Stimulated activated CD4-positive, alpha-beta T cell treated with anti-CD3 and anti-CD28 coated beads, Interleukin-12 subunit alpha, Interleukin-12 subunit beta, amount 100 ng/mL, for 24 hours (primary cell): ENCODE measurements at places on chromosomes 6 and 20.

DNA sequence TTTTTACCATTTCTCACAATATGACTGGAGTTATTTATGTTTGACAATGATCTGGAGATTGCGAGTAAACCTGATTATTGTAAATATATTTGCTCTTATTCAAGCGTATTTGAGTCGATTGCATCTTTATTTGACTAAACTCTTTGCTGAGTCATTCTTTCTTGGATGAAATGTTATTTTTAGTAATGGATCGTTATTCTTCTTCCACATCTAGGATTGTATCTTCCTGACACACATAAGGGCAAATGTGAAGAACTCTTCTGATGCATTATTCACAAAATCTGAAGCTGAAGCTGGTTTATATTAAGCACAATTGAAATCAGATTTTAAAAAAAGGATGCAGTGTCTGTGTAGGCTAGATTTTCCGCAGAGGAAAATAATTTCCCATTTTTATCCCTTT is 68.2 kb downstream of the SEL1L2 start:
- no peak for DNase-seq

GRCh38 chr20:47578543-47578942 is 76.9 kb downstream of the NCOA3 start:
- DNase-seq = no peak

DNA sequence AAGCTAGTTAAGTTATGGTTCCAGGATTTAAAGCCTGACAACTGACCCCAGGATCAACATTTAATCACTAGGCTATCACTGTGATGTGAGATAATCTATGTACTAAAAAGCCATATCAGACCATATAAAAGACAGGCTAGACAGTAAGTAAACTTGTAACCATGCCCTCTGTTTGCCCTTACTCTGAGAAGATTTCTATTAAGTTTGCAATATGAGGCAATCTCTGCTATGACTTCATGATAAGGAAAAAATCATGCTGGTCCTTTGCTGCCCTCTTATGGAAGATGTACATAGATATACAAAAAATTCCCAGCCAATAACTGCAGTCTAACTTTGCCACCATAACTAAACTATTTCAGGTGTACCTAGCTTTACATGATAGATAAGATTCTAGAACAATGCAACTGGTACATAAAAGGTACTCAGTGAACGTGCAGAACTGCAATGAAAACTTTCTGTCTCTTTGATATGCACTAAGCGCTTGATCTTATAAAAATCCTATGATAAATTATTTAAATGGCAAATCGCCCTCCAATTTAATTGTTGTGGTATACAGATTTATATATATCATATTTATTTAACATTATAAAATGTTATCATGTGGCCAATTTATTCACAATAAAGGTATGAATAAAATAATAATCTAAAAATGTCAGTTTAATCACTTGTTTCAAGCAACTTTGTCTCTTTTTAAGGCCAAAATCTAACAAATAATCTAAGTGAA is 70.5 kb downstream of the FAM217A start:
- DNase-seq = no peak

DNA sequence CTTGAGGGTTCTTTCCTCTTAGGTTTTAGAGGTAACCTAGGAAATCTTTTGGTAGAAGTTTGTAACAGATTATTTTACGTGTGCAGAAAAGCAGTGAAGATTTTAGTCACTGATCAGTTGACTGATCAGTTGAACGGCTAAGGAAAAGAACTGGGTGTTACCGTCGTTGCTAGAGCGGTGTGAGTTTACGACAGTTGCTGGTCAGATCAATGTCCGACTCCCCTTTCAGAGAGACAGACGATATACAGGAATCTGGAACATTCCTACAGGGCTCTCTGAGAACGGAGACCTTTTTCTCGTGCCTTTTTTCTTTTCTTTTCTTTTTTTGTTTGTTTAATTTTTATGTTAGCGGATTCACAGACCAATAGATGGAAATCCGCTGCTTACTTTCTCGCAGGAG is 132.1 kb upstream of the ZNF184 start:
- DNase-seq = no peak

- DNase-seq = no peak
Observed at GRCh38 chr6:169897601-169898358, 146.4 kb downstream of the ERMARD start.

DNA sequence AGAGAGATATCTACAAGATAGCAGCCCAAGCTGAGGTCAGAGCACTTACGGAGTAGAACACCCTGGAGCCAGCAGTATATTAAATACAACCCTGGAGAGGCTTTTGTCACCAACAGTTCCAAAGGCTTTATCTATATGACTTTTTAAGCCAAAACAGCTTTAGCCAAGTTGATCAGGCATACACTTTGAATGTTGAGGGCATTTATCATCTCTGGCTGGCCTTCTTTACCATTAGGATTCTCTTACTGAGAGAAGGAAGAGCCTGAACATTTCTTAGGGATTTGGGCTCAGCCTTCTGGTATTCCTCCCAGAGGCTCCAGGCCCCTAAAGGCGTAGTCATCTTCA is 161.3 kb upstream of the RIMS1 start:
- no peak for DNase-seq

DNA sequence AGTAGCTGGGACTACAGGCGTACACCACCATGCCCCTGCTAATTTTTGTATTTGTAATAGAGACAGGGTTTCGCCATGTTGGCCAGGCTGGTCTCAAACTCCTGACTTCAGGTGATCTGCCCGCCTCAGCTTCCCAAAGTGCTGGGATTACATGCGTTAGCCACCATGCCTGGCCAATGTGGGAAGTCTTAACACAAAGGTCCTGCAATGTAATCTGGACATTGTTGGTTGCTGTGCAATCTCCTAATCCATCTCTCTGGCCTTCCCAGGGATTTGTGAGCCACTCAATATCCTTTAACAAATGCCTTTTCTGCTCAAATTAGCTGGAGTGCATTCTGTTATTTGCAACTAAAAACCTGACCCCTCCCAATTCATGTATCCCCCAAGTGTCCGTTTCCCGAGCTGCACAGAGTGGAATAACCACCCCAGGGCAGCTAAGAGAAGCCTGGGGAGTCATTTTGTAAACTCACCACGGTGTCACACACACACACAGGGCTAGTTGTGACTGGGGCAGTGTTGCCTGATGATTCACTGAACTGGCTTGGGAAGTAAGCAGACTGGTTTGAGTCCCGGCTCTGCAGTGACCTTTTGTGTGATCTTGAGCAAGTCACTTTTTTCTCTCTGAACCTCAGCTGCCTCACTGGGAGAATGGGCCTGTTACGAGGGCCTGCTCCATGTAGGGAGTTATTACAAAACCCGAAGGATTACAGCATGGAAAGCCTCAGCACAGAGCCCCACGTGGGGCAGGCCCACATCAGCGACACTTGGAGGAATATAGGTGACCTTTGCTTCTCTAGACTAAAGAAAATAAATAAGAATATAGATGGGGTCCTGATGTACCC is 152.3 kb downstream of the ZMYND8 start:
- no peak for DNase-seq

DNA sequence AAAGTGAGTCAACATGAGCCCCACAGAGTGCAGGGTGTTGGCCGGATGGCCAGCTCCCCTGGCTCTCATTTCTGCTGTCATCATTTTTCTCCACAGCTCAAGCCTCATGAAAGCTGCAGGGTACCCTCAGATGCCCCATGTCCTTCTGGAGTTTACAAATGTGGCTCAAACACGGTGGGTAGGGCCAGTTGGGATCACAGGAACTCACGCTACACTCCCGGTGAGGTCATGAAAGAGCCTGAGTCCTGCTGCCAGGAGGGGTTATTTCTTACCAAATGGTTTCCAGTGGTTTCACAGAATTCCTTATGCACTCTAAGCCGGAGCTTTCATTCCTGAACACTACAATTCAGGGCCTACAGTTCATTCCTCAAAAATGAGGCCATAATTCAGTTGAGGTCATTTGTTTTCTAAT is 78.7 kb downstream of the TMEM170B start:
- DNase-seq = no peak

GRCh38 chr6:56688521-56688920 is 45.8 kb upstream of the DST start:
- no peak for DNase-seq

- no peak for DNase-seq
Observed at GRCh38 chr20:13492001-13492481, 146.7 kb downstream of the TASP1 start.

DNA sequence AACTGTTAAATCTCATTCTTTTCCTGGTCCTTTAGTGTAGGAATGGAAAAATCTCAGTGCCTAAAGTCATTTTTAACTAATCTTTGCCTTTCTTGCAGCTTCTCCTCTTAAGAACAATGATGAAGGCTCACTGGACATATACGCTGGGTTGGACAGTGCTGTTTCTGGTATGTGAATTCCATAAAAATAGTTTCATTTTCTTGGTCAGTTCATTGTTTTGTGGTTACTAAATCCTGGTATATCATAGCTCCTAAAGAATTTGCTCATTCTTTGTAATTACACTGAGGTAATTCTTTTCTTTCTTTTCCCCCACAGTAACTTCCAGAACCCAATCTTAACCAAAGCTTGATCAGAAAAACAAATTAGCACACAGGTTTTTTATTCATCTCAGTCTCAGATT is 23.4 kb downstream of the CASP8AP2 start:
- no peak for DNase-seq

DNA sequence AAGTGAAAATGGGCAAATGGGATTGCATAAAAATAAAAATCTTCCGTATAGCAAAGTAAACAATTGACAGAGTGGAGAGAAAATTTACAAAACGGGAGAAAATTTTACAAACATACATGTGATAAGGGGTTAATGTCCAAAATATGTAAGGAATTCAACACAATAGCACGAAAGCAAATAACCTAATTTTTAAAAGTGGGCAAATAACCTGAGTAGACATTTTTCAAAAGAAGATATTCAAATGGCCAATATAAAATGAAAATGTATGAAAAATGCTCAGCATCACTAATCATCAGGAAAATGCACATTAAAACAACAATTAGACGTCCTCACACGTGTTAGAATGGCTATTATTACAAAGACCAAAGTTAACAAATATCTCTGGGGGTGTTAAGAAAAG is 441.5 kb downstream of the HTR1B start:
- no peak for DNase-seq

GRCh38 chr6:148263010-148263409 is 79.6 kb upstream of the SASH1 start:
- DNase-seq = no peak

DNA sequence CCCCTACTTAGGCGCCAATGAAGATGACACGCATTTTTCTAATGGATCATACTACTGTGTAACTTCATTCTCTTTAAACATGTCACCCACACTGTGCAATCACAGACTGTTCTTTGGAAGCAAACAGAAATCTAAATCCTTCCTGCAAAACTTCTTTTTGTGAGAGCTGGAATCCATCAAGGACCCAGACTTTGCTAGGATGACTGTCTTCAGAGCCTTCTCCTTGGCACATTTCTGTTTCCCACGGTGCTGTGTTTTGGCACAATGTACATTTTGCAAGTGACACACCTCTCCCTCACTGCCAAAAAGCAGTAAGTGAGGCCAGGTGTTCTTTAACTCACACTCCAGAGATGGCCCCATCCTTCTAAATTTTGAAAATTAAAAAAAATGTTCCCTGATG is 21.7 kb upstream of the TAGAP start:
- DNase-seq = no peak

DNA sequence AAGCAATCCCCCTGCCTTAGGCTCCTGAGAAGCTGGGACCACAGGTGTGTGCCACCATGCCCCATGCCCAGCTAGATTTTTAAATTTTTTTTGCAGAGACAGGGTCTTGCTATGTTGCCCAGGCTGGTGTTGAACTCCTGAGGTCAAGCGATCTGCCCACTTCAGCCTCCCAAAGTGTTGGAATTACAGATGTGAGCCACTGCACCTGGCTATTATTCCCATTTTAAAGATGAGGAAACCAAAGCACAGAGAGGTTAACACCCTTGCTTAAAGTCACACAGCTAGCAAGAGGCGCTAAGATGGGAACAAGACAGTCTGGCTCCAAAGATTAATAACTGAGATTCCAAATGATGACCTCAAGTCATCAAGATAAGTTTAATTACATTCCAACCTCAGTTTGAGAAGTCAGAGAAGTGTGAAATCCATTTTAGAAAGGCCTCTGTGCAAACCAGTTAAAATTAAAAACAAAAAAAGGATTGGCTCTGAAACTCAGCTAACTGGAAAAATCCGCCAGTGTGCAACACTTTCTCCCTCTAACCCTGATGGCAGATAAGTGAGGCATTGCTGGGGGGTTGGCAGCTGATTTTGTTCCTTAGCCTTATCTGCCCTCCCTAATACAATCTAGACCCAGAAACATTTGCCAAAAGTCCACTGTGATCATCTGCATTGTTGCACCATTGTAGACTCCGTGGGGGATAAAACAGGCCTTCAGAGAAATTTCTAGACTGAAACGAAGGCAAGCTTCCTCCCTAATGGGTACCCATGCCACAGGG is 55.5 kb downstream of the CPNE5 start:
- DNase-seq = no peak

- no peak for DNase-seq
Observed at GRCh38 chr6:30554962-30555815, 1.1 kb downstream of the GNL1 start.

- no peak for DNase-seq
Observed at GRCh38 chr6:136860043-136860442, 37.7 kb downstream of the PEX7 start.

DNA sequence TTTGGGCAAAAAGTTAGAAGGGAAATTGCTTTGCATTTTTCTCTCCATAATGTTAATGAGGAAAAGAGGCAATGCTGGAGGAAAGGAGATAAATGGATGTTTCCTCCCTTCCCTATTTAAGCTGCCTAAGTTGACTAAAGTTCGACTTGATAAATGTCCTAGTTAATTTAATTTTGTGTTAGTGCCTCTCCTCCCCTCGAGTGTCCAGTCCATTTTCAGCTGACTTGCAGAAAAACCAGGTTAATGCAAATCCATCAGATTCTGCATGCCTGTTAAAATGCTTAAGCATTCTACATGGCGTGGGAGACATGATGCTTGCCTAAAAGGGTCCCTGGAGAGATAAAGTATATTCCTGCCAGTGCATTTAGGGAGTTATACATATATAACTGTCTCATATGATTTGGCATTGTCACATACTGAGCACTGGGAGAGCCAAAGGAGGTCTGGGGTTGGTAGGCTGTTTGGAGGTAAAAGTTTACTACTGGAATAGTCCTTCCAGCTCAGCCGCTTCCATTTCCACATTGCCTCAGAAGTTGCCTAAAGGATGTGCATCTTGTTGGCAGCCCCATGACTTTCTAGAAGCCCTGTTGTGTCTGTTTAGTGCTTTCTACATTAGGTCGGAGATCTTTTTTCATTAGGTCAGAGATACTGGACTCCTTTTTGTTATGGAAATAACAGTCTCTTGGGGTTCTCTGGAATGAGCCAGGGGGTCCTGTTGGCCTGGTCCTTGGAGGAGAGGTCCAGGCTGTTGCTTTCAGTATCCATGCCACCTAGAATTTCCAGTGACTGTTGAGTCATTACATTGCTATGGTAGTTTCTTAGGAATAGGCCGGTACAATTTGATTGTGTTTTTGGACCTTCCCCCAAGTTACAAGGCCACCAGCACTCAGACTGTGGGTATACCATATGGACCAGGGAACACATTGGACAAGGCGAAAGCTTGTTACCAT is 30.4 kb downstream of the JARID2 start:
- no peak for DNase-seq

GRCh38 chr6:29845405-29846006 is 17.9 kb downstream of the HLA-G start:
- peak; percentile 32 for DNase-seq
